ENCODE measurements at places on chromosomes 7 and 10. TPM values are rescaled to one million over a fixed set of nuclear protein-coding genes. Genes with fewer than 3 reads are reported as not detected.

The MYO3A gene
- 0.25 TPM for total RNA-seq

DNA sequence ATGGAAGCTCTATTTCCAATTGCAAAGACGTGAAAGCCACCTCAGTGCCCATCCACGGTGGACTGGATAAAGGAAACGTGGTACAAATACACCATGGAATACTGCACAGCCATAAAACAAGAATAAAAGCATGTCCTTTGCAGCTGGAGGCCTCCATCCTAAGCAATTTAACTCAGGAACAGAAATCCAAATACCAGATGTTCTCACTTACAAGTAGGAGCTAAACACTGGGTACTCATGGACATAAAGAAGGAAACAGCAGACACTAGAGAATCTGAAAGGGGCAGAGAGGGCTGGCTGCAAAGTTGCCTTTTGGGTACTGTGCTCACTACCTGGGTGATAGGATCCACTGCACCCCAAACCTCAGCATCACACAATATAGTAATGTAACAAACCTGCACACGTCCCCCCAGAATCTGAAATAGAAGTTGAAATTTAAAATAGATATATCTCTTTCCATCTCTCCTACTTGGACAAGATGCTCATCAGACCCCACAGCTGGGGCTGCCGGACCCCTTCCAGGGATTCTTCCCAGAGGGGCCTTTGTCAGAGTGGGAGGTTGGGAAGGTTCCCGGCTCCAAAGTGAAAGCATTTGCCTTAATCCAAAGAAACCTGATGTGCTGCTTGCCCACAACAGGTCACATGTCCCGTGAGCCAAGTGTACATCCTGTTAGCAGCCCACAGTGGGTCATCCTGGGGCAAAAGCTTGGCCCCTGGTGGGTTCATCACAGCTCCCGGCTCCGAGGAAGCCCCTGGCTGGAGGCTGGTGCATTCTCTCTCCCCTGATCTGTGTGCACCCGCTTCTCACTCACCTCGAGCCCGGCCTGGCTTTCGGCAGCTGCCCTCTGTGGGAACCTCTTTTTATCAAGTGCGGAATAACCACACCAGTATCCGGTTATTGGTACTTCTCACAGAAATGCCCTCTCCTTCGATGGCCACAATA, 172.3 kb upstream of the PPP2R2D start:
- no peak for DNase-seq

DNA sequence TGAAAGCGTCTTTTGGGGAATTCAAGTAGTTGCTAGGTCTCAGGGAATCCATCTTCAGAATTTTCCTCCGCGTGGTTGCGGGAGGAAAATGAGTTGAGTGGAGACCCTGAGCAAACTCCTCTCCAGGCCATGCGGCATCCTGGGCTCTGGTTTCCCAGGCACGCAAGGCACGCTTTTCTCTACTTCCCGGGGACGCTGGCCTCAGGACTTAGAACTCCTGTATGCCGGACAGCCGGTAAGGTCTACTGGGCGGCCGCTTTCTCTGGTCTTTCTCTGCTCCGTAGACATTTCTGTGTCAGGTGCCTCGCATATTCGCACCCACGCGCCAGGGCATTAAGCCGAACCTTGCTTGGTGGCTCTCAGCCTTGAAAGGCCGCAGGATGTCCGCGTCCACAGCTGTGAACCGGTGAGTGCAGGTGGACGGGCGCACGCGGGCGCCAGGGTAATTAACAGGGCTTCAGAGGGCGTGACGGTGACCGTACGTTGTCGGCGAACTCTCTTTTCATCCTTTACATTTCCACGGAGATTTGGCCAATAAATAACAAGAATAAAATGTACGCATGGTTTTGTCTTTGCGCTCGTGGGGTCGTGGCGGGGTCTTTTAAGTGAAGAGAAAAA, 992 bp upstream of the RBM20 start:
- no peak for DNase-seq

GRCh38 chr7:25521236-25521635, 292.9 kb upstream of the NPVF start:
- DNase-seq = no peak

DNA sequence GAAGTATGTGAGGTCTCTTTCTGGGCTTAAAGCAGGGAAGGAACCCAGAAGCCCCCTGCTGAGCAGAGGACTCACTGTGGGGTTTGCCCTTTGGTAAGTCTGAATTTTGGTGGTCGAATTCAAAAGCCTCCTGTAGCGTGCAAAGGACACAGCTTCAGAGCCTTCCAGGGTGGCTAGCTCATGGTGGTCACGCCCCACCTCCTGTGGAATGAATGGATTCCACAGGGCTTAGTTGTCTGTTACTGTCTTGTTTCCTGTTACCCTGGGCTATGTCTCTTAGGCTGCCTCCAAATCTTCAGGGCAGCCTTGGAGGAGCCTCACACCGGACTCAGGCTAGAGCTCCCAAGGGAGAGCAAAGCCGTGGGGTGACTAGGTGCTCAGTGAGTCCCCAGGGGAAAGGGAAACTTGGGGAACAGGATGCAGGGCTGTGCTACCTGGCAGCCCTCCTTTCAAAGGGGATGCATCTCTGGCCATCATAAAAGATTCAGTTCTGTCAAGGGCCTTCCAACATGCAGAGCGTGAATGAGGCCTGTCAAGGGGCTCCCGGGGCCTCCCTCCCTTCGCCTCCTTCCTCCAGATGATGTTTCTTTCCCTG, 211.7 kb downstream of the CCSER2 start:
- no peak for DNase-seq

The LMBR1 gene
- total RNA-seq = 45.7 TPM

The PRKAG2 gene
- total RNA-seq = 25.0 TPM

GRCh38 chr7:43632746-43633145, 49.8 kb downstream of the STK17A start:
- DNase-seq = no peak

The LRIT1 gene
- not detected for total RNA-seq

The TLX1 gene
- total RNA-seq = not detected

DNA sequence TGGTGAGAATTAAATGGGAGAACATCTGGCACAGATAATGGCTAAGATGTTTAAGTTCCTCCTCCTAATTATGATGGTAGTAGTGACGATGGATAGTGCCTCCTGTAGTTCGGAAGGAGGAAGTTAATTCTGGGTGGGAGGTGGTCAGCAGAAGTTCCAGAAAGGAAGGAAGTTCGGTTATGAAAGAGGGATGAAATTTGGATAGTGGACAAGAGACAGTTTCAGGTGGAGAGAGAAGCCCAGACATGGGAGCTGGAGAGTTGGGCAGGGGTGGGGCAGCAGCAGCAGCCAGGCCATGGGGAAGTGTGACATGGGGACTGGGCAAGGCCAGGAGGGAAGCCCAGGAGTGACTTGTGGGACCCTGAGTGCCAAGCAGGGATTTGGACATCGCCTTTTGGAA, 99.5 kb downstream of the CCNY start:
- no peak for DNase-seq

The MAGI2 gene
- total RNA-seq = 6.9 TPM

DNA sequence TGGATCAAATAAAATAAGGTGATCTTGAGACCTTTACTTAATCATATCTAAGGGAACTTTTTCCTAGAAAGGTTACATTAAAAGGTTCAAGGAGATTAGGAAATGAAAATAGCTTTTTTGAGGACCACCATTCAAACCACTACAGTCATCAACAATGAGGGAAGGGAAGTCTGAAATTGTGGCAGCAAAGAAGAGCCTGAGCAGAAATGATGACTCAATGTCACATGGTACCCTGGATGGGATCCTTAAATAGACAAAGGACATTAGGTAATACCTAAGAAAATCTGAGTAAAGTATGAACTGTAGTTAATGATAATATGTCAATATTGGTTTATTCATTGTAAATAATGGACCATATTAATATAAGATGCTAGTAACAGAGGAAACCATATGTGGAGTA, 236.0 kb downstream of the SEMA3D start:
- DNase-seq = no peak

DNA sequence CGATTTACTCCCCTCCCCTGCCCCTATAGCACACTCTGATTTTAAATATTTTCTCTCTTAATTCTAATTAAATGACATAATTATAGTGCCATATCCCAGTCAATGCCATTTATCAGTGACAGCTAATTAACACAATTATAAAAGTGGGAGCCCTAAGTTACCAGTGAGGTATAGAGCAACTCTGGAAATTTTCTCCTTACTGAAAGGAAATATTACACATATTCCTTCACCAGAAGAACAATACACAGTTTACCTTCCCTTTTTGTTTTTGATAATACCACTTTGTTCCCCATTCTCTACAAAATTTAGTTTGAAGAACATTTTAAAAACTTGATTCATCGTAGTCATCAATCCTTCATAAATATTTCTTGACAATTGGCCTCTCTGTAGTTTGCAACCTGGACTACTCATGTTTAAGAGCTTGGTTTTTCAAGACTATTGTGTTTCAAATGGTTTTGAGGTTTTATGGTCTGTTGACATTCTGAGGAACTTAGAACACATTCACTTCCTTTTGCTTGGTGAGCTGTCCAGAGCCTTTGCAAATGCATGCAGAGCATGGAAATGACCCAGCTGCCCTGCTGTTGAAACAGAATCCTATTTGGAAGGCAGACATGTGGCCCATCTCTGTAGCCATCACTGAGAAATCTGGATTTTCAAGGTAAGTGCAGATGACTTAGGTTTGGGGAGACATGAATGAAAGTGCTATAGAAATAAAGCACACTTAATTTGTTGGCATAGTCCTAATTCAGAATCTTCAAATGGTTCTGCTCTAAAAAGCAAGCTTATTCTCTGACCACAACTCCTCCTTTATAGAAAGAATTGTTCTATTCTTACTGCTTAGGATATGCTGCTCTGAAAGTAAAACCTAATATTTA, at the start of gene GPR141:
Gene GPR141, plus strand, starts transcription at position 521 of the 875 bp plus-strand sequence. CDS start 56,628 bp downstream, outside the sequence.
- DNase-seq = no peak

The RBM20 gene
- 5.2 TPM for total RNA-seq

GRCh38 chr7:125061-125475, 67.3 kb upstream of the FAM20C start:
- DNase-seq = peak; percentile 52

- DNase-seq = no peak
These were observed 195.7 kb upstream of the CELF2 start for GRCh38 chr10:10821926-10822325.

- DNase-seq = no peak
These were observed 226.1 kb downstream of the GLRX3 start for GRCh38 chr10:130362308-130362761.

- DNase-seq = no peak
These were observed 3.4 kb downstream of the KCNIP2 start for GRCh38 chr10:101840102-101840684.

- no peak for DNase-seq
These were observed 6.5 kb upstream of the WDR86 start for GRCh38 chr7:151416112-151416940.

The FFAR4 gene
- total RNA-seq = 1.5 TPM

The ACSM6 gene
- not detected for total RNA-seq

DNA sequence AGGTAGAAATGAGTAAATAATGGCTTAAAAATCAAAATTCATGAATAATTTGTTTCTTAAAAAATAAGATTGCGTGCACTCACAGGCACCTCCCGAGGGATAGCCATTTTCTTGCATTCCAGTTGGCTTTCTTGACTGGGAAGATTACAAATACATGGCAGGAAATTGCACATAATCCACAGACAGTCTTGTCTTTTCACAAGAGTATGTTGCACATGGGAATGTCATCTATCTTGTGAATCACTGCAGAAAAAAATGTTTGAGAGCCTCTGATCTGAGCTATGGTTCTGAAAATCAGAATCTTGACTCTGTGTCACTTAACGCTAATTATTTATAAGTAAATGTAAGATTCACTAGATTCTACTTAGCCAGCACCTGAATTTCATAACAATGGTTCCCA, 74.1 kb upstream of the PRKG1 start:
- DNase-seq = no peak

DNA sequence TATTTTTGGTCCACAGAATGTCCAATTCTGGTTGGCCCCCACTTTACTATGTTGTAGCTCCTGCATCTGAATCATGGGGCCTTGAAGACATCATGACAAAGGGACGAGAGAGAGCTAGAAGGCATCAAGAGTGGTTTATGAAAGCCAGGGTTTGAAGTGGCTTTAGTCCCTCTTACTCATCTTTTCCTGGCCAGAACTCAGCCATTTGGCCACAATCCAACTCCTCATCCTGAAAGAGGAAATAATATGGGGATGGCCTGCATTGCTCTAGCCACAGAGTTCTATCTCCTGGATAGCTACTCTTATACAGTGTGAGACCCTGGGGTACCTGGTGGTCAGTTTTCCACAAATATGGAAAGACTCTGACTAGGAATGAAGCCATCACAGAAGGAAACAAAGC, 418.9 kb downstream of the XPNPEP1 start:
- no peak for DNase-seq

The VAX1 gene
- not detected for total RNA-seq

The GHRHR gene
- not detected for total RNA-seq

DNA sequence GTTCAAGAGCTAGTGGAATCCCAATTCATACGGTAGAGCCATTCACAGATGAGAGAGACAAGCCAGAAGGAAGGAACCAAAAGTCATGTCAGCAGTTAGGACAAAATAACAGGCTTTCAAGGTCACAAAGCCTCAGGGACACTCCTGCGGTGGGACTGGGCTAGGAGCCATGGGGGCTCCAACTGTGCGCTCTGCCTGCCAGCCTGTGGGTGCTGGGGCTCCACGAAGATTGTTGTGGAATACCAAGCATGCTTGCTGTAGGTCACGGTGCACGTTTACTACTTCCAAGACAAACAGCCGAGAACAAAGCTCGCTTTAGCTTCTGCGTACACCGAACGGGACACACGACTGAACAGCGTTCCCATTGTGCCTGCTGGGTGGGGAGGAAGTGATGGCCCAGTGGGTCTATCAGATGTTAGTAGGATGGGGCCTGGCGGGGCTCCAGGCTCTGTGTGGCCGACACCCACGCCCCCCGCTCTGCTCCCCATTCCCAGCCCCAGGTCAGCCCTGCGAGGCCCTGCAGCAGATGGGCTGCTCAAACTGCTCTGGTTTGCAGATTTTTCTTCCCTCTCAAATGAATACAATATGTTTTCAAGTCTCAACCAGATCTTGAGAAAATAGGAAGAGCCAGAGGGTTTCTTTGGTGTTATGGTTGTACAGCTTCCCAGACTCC, 158.9 kb downstream of the EGFR start:
- peak; percentile 74 for DNase-seq

The FAM171A1 gene
- total RNA-seq = 8.6 TPM

- DNase-seq = peak; percentile 89
These were observed 22.4 kb downstream of the ATXN7L1 start for GRCh38 chr7:105853931-105854419.

The PLEKHA8 gene
- 12.3 TPM for total RNA-seq

- no peak for DNase-seq
These were observed 2.9 kb upstream of the TMEM225B start for GRCh38 chr7:99594948-99595745.

All from vagina (tissue), 2 donors.